ENCODE measurements at places on chromosomes 3 and 15.
A peak's percentile ranks its signal among the peaks of the same experiment; 100 is the strongest.

- DNase-seq = no peak
These were observed 118.0 kb downstream of the SEC22A start for GRCh38 chr3:123319760-123320159.

DNA sequence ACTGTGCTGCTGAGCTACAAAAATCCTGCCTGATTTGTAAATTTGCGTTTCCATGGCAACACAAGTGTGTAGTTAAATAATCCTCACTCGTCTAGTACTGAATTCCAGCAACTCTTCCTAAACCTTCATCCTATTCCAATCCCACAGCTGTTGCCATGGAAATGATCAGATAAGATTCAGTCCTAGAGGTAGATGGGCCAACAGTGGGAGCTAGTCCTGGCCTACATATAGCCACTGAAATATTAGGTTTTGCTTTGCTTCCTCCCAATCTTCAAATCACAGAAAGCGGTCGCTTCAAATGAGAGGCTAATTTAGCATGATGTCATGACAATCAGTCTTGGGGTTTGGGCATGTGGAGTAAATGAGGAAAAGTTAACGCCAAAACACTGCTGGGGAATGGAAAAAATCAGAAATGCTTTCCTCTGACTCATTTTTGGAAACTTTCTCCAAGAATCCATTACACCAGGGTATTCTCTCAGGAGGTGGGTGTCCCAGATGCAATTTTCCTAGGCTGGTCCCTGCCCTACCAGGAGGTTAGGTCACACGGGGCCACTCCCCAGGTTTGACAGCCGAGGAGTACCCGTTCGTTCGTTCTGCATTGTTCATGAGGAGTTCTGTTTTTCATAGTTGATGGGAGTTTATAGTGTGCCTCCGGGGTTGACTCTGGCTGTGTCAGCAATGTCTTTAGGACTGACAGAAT, 159.2 kb upstream of the SLCO3A1 start:
- no peak for DNase-seq

GRCh38 chr3:18481946-18482548, 56.9 kb upstream of the SATB1 start:
- no peak for DNase-seq

DNA sequence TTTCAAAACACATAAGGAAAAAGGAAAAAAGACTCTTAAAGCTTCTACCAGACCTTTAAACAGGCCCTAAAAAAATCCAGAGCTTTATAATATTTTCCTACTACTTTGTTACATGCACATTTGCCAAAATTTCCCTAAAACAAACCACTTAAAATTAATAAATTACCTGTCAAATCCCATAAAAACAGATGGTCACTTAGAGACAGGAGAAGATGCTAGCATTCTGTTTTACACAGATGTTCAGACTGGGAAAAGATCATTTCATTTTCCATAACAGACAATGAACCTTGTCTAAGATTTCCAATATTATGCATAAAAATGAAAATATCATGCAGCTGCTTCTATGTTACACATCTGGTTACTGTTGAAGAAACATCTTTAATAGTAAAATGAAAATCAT, 66.6 kb downstream of the SUCLG2 start:
- no peak for DNase-seq

GRCh38 chr3:189849262-189849661, 218.1 kb downstream of the TP63 start:
- DNase-seq = no peak

- no peak for DNase-seq
These were observed 76.7 kb downstream of the ST6GAL1 start for GRCh38 chr3:187006864-187007630.

GRCh38 chr3:37628711-37629301, 232.9 kb upstream of the CTDSPL start:
- no peak for DNase-seq

DNA sequence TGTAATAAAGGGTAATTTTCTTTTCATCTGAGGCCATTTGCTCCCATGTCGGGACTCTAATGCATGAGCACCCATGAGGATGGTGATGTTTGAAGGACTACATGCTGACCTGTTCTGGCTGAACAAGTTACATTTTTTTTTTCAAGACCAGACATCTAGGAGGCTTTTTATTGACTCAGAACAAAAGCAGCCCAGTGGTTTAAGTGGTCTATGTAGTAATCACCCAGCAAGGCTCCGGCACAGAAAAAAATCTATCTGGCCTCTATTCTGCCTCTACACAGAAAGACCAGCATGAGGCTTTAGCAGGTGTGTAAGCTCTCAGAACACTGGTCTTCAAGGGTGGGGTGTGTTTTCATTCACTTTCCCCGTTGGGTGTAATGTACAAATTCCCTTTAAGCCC, 95.1 kb upstream of the ZBED2 start:
- DNase-seq = no peak

GRCh38 chr15:64500695-64501395, 40.5 kb downstream of the ZNF609 start:
- no peak for DNase-seq

- DNase-seq = no peak
These were observed 218.6 kb downstream of the NR2F2 start for GRCh38 chr15:96549136-96549535.

DNA sequence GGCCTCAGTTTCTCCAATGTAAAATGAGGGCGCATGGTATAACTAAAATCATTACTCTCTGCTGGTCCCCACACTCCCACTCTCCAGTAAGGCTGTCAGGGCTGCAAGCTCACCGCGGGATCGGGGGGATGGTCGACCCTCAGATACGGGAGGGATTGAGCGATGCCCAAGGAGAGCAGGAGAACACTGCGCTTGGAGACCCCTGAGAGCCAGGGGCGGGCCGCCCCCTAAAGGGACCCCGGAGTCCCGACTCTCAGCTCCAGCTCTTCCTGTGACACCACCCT, 713 bp upstream of the PLEKHO2 start:
- no peak for DNase-seq

DNA sequence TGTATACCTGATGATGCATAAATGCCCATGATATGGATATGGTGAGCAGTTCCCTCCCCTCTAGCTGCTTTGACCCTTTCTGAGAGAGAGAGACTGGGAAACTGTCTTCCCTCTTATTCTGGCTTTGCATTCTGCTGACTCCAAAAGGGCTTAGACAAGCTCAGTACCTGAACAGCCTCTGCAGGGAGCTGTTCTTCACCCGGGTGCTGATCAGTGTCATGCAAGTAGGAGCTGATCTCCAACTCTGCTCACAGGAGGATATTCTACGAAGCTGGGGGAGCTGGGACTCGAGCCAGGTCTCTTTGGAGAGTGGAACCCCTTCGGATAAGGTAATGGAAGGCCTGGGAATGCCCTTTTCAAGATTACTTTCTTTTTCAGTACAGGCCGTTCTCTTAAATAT, 237.1 kb downstream of the RYR3 start:
- DNase-seq = peak; percentile 60

GRCh38 chr15:55515491-55515890, 7.5 kb upstream of the DNAAF4 start:
- no peak for DNase-seq

GRCh38 chr3:127886956-127887231, 28.1 kb upstream of the KBTBD12 start:
- no peak for DNase-seq

DNA sequence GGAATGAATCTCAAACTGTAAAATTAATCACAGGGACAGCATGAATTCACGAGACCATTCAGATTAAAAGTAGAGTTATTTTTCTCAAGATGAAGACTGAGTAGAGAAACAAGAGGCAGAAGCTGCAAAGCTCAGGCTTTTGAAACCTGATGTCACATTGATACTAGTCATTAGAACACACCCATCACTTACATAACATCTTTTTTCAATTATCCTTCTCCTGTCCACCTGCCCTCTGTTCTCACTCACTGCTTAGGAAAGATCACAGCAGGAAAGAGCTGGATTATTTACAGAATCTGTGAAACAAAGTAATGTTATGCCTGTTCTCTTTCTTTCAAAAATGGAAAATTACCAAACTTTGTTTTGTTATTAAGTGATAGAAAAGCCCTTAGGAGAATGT, 72.0 kb upstream of the CDAN1 start:
- DNase-seq = no peak

DNA sequence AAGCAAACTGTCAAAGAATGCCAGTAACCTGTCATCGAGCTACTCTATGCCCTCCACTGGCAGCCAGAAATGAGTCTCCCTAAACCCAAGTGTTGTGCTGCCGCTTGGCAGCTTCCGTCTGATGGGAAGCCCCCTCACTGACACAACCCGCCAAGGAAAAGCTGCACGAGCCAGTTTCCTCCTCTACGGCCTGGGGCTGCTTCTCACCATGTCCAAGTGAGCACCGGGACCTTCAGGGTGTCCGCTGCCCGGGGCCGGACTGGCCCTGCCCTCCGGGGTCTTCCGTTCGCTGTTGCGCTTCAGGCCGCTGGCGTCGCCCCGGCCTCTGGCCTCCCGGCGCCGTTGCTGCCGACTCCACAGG, 490 bp downstream of the TOMM70 start:
- peak; percentile 15 for DNase-seq

GRCh38 chr3:138396752-138397410, 37.5 kb upstream of the ESYT3 start:
- no peak for DNase-seq

DNA sequence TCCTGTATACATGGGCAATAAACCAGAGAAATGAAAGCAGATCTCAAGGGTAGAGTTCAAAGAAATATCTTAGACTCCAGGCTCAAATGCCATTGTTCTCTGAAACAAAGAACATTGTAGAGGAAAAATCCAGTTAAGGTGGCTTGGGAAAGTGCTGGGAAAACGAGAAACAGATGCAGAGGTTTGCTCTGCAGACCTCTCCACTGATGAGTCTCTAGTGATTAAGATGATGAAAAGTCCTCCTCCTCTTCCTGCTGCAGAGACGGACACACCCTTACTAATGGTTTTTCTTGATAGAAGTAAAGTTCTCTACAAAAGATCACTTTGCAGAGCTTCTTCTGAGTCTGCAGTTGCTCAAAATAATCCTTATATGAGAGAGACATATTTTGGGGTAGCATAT, 264.7 kb downstream of the GABRG3 start:
- no peak for DNase-seq

- no peak for DNase-seq
These were observed 49.8 kb downstream of the KBTBD12 start for GRCh38 chr3:127964816-127965215.

Measured in MCF 10A (cell line).